ENCODE measurements at places on chromosomes 1 and 21. TPM values are rescaled to one million over a fixed set of nuclear protein-coding genes. Genes with fewer than 3 reads are reported as not detected.

DNA sequence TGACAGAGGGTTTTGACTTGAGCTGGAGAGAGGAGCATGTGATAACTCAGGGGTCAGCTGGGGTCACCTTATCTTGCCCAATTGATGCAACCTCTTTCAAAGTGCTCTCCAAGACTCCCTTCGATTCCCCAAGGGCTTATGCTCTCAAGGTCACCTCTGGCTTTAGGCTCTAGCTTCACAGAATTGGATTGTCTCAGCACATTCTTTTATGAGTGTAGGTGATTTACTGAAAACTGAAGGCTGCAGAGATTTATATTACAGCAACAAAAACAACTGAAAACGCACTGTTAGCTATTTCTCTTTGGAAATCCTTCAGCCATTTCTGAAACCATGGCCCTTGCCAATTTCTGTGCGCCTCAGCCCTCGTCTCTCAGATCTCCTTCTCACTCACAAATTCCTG lies 34.5 kb upstream of the MAP1LC3C start:
- peaks cover 3% of the 10 kb centered on the region for H3K27me3 ChIP-seq
- H3K4me1 ChIP-seq = no peaks in the 10 kb centered on the region
- no peak for DNase-seq

- H3K4me3 ChIP-seq = no peak overlapping the region
- DNase-seq = no peak
- no peaks in the 10 kb centered on the region for H3K36me3 ChIP-seq
- H3K27me3 ChIP-seq = peaks cover 12% of the 10 kb centered on the region
- H3K4me1 ChIP-seq = peaks cover 17% of the 10 kb centered on the region
These were observed 15.5 kb upstream of the MAST2 start for GRCh38 chr1:45787905-45788304.

- H3K27me3 ChIP-seq = no peaks in the 10 kb centered on the region
- H3K36me3 ChIP-seq = no peaks in the 10 kb centered on the region
- no peak for DNase-seq
- no peak overlapping the region for H3K27ac ChIP-seq
- no peak overlapping the region for H3K4me3 ChIP-seq
These were observed 53.6 kb upstream of the RAP1A start for GRCh38 chr1:111565968-111566367.

GRCh38 chr21:45001134-45002095 lies 61.6 kb downstream of the SLX9 start:
- no peak overlapping the region for H3K27ac ChIP-seq
- no peaks in the 10 kb centered on the region for H3K36me3 ChIP-seq
- H3K27me3 ChIP-seq = no peaks in the 10 kb centered on the region
- no peak overlapping the region for H3K4me3 ChIP-seq
- no peak for DNase-seq

DNA sequence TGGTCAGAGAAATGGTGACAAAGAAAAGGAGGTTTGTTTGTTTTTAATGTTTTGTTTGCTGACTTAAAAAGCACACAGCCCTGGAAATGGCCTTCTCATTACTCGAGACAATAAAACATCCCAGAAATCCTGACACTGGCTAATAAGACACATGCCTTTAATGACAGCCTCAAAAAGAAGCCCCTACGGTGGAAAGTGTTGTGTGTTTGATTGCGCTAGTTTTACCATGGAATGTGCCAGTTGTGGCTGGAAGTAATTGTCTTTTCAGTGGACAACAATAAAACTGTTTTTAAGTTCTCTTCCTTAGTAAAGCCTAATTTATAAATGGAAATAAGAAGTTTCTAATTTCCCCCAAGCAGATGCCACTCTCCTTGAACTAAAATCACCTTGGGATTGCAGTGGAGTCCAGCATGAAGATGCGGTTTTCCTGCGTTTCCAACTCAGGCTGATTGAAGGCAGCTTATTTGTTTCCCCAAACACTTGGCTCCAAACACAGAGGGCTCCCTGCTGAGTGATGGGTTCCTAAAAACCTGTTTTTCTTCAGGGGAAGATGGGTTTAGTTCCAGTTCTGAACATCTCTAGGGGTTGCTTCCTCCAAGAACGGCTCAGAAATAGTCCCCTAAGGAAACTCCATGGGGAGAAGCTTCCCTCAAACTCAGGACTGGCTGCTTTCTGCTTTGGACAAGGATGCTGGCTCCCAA lies 54.3 kb downstream of the CD247 start:
- H3K4me1 ChIP-seq = peaks cover 79% of the 10 kb centered on the region
- H3K27ac ChIP-seq = peak overlapping the region; percentile 68
- H3K4me3 ChIP-seq = no peak overlapping the region
- H3K27me3 ChIP-seq = no peaks in the 10 kb centered on the region
- DNase-seq = no peak

GRCh38 chr1:20123722-20124455 lies 4.6 kb upstream of the PLA2G2D start:
- H3K27ac ChIP-seq = no peak overlapping the region
- no peaks in the 10 kb centered on the region for H3K36me3 ChIP-seq

GRCh38 chr21:39610703-39611102 lies 2.0 kb upstream of the B3GALT5 start:
- peaks cover 10% of the 10 kb centered on the region for H3K4me1 ChIP-seq
- no peak overlapping the region for H3K4me3 ChIP-seq
- H3K27ac ChIP-seq = no peak overlapping the region
- peaks cover 28% of the 10 kb centered on the region for H3K27me3 ChIP-seq

- H3K36me3 ChIP-seq = no peaks in the 10 kb centered on the region
- peaks cover 55% of the 10 kb centered on the region for H3K27me3 ChIP-seq
- no peak overlapping the region for H3K4me3 ChIP-seq
- DNase-seq = peak; percentile 86
- no peak overlapping the region for H3K27ac ChIP-seq
These were observed 2.8 kb downstream of the HES3 start for GRCh38 chr1:6246497-6247467.

DNA sequence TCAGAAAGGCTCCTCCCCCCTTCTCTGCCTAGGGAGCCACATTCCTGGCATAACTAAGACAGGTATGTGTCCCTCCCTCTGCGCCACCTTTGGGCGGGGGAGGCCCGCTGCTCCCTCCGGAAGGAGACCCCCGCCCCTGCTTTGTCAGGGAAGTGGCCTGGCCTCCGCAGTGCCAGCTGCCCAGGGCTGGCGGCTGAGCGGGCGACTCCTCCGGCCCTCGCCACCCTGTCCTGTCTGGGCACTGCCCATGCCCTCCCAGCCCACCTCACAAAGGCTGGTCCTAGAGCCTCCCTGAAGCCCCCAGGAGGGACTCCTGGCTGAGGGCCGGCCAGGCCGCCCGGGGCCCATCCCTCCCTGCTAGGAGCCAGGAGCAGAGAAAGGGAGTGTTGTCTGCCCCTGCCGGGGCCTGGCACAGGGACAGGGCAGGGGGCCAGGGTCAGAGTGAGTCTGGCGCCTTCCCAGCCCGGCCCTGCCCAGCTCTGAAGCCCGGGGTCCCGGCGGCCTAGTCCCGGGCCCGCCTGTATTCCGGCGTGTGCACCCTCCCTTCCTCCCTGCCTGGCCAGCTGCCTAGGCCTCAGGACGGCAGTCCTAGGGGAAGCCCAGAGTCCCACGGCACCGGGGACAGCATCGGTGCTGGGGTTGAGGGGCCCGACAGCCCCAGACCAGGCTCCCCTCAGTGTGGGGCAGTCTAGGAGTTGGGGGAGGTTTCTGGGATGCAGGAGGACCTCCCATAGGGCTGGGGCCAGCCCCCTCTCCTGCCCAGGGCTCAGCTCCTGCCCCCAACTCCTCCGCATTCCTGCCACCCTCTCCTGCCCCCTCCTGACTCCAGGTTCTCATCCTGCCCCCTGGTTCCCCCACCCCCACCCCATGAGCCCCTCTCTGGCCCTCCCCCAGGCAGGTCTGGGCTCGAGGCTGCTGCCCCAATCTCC lies 5.1 kb downstream of the AGRN start:
- H3K27ac ChIP-seq = no peak overlapping the region
- no peaks in the 10 kb centered on the region for H3K27me3 ChIP-seq
- H3K4me1 ChIP-seq = peaks cover 2% of the 10 kb centered on the region
- no peaks in the 10 kb centered on the region for H3K36me3 ChIP-seq
- H3K4me3 ChIP-seq = no peak overlapping the region
- DNase-seq = no peak

DNA sequence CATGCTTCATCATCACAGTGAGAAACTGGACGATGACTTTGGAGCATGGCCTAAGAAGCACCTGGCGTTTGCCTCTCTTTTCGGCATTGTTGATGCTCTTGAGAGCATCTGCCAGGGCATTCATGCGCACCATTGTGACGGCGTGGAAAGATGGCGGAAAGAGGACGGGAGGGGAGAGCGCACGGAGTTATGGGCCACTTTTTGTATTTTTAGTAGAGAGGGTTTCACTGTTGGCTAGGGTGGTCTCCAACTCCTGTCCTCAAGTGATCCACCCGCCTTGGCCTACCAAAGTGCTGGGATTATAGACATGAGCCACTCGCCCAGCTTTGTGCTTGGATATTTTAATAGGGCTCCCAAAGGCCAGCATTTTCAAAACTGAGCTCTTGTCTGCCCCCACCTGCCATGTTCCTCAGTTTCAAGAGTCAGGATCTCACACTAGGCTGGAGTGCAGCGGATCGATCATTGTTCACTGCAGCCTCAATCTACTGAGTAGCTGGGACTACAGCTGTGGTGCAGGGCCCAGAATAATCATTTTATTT lies 5.3 kb downstream of the RPS8 start:
- H3K4me1 ChIP-seq = peaks cover 57% of the 10 kb centered on the region
- H3K27ac ChIP-seq = no peak overlapping the region
- no peak overlapping the region for H3K4me3 ChIP-seq

GRCh38 chr1:23930270-23930669 lies 17.1 kb upstream of the CNR2 start:
- no peak overlapping the region for H3K4me3 ChIP-seq
- H3K36me3 ChIP-seq = no peaks in the 10 kb centered on the region
- H3K27me3 ChIP-seq = no peaks in the 10 kb centered on the region

DNA sequence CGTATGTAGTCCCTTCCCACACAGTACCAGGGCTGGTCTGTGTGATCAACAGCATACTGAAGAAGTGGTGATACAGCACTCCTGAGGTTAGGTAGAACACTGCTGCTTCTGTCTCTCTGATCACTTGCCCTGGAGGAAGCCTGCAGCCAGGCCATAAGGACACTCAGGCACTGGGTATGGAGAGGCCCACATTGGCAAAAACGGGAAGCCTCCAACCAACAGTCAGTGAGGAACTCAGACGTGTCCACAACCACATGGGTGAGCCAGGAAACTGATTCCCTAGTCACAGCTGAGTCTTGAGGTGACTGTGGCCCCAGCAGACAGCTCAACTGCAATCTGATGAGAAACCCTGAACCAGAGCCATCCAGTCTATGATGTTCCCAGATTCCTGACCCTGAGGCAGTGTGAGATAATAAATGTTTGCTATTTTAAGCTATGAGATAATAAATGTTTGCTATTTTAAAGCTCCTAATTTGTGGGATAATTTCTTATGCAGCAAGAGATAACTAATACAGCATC lies 62.5 kb downstream of the COQ8A start:
- H3K27ac ChIP-seq = no peak overlapping the region
- DNase-seq = no peak
- no peak overlapping the region for H3K4me3 ChIP-seq
- no peaks in the 10 kb centered on the region for H3K4me1 ChIP-seq

DNA sequence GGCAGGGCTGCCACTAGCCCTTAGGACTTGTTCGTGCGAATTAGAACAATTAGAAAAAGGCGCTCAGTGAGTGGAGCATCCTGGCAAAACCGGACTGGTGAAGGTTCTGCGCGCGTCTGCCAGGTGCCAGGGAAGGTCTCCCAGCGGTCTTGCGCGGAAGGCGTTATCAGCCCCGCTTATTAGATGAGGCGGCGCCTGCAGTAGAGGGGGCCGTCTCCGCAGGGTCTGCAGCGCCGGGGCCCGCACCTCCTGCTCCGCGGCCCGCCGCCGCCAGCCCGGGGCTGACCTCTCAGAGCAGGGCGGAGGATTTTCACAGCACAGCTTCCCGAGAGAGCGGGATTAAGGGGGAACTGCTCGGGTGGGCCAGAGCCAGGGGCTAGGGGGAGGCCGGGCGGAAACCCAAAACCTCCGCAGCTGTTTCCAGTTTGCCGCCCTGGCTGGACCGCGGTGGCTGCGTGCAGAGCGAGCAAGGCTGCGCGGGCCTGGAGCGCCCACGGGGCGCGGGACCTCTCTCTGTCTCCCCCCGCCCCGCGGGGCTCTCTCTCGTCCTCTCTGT lies 155.2 kb downstream of the FOXD2 start:
- H3K36me3 ChIP-seq = no peaks in the 10 kb centered on the region
- H3K27ac ChIP-seq = no peak overlapping the region

DNA sequence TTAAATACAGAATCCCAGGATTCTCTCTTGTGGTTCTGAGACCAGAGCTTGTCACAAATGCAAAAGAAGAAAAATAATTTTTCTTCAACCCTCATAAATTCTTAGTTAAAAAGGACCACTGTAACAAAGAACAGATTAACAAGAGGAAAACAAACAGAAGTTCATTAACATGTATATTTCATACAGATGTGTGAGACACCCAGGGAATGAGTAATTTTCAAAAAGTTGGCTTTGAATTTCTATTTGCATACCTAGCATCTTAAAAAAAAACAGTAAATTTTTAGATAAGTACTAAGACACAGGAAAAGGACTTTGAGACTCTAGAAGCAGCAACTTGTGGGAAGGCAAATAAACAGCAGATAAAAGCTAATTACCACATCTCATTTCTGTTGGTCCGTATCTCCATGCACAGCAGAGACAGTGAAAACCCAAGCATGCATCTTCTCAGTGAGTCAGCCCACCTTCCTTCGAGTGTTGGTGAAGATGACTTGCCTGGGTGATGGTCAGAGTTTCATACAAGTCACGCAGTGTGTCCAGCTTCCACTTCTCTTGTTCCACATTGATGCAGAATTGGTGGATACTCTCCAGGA lies 399.9 kb upstream of the ADAMTS5 start:
- no peak overlapping the region for H3K27ac ChIP-seq
- H3K4me1 ChIP-seq = no peaks in the 10 kb centered on the region
- H3K27me3 ChIP-seq = no peaks in the 10 kb centered on the region
- DNase-seq = no peak
- no peaks in the 10 kb centered on the region for H3K36me3 ChIP-seq
- no peak overlapping the region for H3K4me3 ChIP-seq

DNA sequence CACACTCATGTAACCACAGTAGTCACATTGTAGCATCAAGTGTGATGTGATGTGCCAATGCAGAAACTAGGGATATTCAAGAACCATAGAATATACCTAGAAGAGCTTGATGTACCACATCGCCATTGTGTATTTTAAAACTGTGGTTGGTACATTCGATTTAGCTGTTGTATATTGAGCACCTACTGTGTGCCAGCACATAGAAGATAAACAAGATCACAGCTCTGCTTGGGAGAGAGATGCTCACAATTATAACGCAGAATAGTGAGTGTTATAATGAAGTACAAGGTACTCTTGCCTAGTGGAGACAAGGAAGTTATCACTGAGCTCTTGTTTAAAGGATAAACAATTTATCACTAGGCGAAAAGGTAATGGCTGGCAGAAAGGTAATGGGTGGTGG lies 4.7 kb downstream of the BTF3L4 start:
- no peak overlapping the region for H3K4me3 ChIP-seq
- peaks cover 33% of the 10 kb centered on the region for H3K4me1 ChIP-seq
- no peaks in the 10 kb centered on the region for H3K27me3 ChIP-seq
- H3K36me3 ChIP-seq = peaks cover 30% of the 10 kb centered on the region
- no peak for DNase-seq

GRCh38 chr1:183244466-183244865 lies 58.4 kb downstream of the LAMC2 start:
- DNase-seq = no peak
- no peak overlapping the region for H3K4me3 ChIP-seq
- peaks cover 4% of the 10 kb centered on the region for H3K27me3 ChIP-seq
- H3K27ac ChIP-seq = no peak overlapping the region
- H3K36me3 ChIP-seq = no peaks in the 10 kb centered on the region

Gene ZNF683
- 1.3 TPM for total RNA-seq

Gene LRRC71
- not detected for total RNA-seq

Gene LIPI
- total RNA-seq = not detected

Gene KCTD3
- total RNA-seq = 1.5 TPM

Gene SPRR2G
- total RNA-seq = not detected

Gene ZNF695
- 1.1 TPM for total RNA-seq

Gene FNDC5
- not detected for total RNA-seq

Measured in activated CD8-positive, alpha-beta T cell treated with anti-CD3 and anti-CD28 coated beads for 36 hours (primary cell).